ENCODE measurements at places on chromosomes 4 and X.

GRCh38 chrX:101823236-101823635 is 108.6 kb downstream of the ZMAT1 start:
- DNase-seq: no peak

DNA sequence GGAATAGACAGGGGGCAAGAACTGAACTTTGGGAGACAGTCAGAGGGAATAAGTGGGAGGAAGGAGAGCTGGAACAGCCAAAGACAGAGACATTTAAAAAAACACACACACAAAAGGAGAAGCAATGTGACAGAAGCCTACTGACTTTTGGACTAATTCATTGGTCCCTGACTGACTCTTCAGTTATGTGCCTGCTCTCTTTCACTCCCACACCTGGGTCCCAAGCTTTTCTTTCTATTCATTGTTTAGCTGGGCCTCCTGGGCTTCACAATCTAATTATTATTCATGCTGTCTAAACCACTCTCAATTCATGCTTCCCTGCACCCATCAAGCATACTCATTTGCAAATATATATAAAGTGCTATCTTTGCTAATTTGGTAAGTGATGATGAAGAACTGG is 139.2 kb upstream of the IRS4 start:
- DNase-seq: no peak

DNA sequence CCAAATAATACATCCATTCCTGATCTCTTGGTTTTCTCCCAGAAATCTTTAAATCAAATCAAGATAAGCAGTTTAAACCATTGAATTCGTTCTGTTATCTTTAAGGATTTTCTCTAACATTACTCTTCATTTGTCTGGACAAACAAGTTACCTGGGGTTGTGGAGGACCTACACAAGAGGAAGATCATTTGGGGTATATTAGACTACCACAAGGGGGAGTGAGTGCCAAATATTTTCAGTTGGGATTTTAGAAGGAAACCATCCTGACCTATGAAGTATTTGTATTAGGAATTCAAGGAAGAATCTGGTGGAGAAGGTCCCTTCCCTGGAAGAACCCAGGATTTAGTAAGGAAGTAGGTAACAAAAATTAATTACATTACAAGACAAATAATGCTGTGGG is 12.0 kb upstream of the DCHS2 start:
- no peak for DNase-seq

- DNase-seq: no peak
Measured at GRCh38 chr4:95120456-95120855, 362.7 kb downstream of the BMPR1B start.

DNA sequence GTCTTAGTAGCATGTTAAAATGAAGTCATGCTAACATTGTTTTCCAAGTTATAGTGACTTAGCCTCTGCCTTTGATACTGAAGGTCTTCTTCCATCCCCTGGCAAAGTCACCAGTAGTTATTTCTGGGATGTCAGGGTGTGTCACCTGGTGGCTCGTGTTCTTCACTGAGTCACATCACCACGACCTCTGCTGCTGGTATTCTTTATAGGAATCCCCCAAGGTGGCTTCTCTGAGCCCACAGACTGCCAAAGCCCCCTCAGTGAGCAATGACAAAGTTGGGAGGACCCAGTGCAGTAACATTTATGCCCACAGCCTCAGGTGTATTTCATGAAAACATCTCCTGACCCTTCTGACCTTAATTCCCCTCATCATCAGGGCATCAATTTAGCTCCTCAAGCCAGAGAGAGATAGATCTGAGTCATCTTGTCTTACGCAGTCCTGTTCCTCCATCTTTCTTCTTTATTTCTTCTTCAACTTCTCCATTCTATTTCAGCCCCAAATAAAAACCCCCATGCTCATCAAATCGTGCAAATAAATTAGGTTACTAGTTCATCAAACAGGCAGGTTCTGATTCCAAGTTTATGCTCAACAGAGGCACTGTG is 29.3 kb upstream of the GPRIN3 start:
- no peak for DNase-seq

- DNase-seq: no peak
Measured at GRCh38 chr4:118557298-118557851, 127.8 kb upstream of the METTL14 start.

GRCh38 chr4:37236165-37236564 is 8.4 kb upstream of the NWD2 start:
- DNase-seq: no peak

DNA sequence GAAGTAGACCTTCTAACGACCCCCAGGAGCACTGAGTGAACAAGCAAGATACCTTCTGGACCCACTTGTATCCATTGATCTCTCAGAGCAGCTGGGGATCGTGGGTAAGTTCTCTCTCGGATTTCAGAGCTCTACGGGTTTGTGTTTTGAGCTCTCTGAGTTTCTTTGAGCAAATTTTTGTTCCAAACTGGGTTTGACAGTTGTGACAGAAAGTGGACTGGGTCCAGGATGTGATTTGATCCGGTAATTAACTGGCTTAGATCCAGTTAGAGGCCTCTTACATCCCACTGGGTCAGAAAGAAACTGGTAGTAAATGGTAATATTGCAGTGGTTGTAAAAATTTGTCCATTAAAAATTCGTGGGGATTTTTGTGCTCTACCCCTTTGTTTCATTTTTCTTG is 459.2 kb downstream of the INPP4B start:
- no peak for DNase-seq

- no peak for DNase-seq
Measured at GRCh38 chr4:122583906-122584305, 37.0 kb downstream of the IL21 start.

GRCh38 chr4:39025552-39026085 is 6.6 kb downstream of the TMEM156 start:
- no peak for DNase-seq

- no peak for DNase-seq
Measured at GRCh38 chr4:151991001-151991883, 230.4 kb upstream of the GATB start.

DNA sequence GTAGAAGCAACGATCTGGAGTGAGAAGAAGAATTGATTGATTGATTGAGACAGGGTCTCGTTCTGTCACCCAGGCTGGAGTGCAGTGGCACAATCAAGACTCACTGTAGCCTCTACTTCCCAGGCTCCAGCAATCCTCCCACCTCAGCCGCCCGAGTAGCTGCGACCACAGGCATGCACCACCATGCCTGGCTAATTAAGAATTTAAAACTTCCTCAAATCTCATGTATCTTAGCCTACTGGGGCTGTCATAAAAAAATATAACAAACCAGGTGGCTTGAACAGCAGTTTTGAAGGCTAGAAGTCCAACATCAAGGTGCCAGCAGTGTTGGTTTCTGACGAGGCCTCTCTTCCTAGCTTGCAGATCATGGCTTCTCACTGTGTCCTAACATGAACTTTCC is 18.3 kb upstream of the TBC1D9 start:
- no peak for DNase-seq

Data from NCI-H1048 (cell line).